ENCODE measurements at places on chromosomes 3 and 15. TPM values are rescaled to one million over a fixed set of nuclear protein-coding genes. Genes with fewer than 3 reads are reported as not detected.

Gene GOLGA6L7
- not detected for total RNA-seq

Gene KBTBD13
- not detected for total RNA-seq

Gene PLA2G4E
- total RNA-seq: not detected

Gene GABRR3
- total RNA-seq: not detected

Gene TRIM42
- total RNA-seq: not detected

Gene LRRC31
- total RNA-seq: not detected

Gene SPESP1
- 5.6 TPM for total RNA-seq

Gene FBXW12
- not detected for total RNA-seq

Gene C3orf22
- total RNA-seq: not detected

Gene KCNMB2
- not detected for total RNA-seq

Gene SOX2
- not detected for total RNA-seq

Gene GOLGA6L24
- total RNA-seq: not detected

Gene TM4SF18
- total RNA-seq: 346 TPM

Gene GOLGA6L10
- total RNA-seq: 0.05 TPM

Gene PLEKHO2
- total RNA-seq: 22.5 TPM

Gene HDGFL3
- 56.0 TPM for total RNA-seq

Gene MNS1
- 1.3 TPM for total RNA-seq

Gene P2RY13
- not detected for total RNA-seq

Gene TRAT1
- not detected for total RNA-seq

Gene WDR93
- total RNA-seq: not detected

Gene PARP15
- total RNA-seq: 0.94 TPM

Gene HGD
- total RNA-seq: 0.20 TPM

Gene PIGX
- 21.2 TPM for total RNA-seq

Gene ANKRD28
- 37.3 TPM for total RNA-seq

Gene CPLX3
- not detected for total RNA-seq

Gene GOLGA8T
- not detected for total RNA-seq

Gene ALAS1
- total RNA-seq: 61.3 TPM

Gene IGSF11
- total RNA-seq: not detected

Gene CCDC13
- total RNA-seq: not detected

Gene CHRNA7
- total RNA-seq: 0.73 TPM

Gene CNTN4
- total RNA-seq: not detected

Gene RARRES1
- total RNA-seq: 5.1 TPM

Gene PPP1R14D
- not detected for total RNA-seq

Gene CHL1
- not detected for total RNA-seq

Gene GATA2
- 52.0 TPM for total RNA-seq

Gene MFN1
- 29.6 TPM for total RNA-seq

Gene SMAD6
- total RNA-seq: 25.6 TPM

Gene PLCH1
- not detected for total RNA-seq

Gene C3orf85
- total RNA-seq: not detected

Gene ROBO2
- total RNA-seq: 0.13 TPM

Gene TNFSF10
- 20.2 TPM for total RNA-seq

Gene TMEM207
- not detected for total RNA-seq

Gene GHSR
- total RNA-seq: not detected

Gene DCLK3
- under 0.01 TPM for total RNA-seq

Gene SLC6A1
- total RNA-seq: not detected

Gene TIGIT
- total RNA-seq: not detected

Gene PLA2G4B
- 0.89 TPM for total RNA-seq

Gene B3GNT5
- total RNA-seq: 27.4 TPM

Gene FRMD4B
- 36.4 TPM for total RNA-seq

Gene TMEM41A
- 11.9 TPM for total RNA-seq

Gene ACTRT3
- 6.1 TPM for total RNA-seq

Gene NR2F2
- total RNA-seq: 21.6 TPM

Gene GUCA1C
- total RNA-seq: not detected

Gene CFAP20DC
- total RNA-seq: 3.3 TPM

Gene SLC38A3
- total RNA-seq: not detected

Gene FSTL1
- total RNA-seq: 244 TPM

Gene C2CD4B
- total RNA-seq: 33.0 TPM

Gene CHRNA5
- 3.9 TPM for total RNA-seq

Gene COL8A1
- total RNA-seq: 81.4 TPM

Gene OIP5
- 27.7 TPM for total RNA-seq
